ENCODE measurements at places on chromosomes 2 and 18. TPM values are rescaled to one million over a fixed set of nuclear protein-coding genes. Genes with fewer than 3 reads are reported as not detected.

DNA sequence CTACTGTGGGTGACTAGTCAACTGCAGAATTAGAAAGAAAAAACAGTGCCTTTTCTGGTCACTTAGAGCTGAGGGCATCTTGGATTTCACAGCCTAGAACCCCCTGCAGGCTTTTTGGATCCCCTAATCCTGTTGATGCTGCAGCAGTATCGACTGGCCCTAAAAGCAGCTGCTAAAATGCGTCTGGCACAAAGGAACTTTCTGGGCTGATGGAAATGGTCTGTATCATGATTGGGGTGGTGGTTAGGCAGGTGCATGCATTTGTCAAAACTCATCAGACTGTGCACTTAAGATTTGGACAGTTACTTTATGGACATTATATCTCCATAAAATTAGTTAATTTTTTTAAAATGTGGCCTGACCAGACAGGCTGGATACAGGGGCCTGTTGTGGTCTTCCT lies 149.8 kb downstream of the KLHL29 start:
- H3K4me3 ChIP-seq: no peak overlapping the region
- H3K36me3 ChIP-seq: no peaks in the 10 kb centered on the region
- no peak overlapping the region for H3K27ac ChIP-seq
- peaks cover 40% of the 10 kb centered on the region for H3K4me1 ChIP-seq
- no peak for DNase-seq

GRCh38 chr18:72102412-72102811 lies 441.7 kb downstream of the CBLN2 start:
- no peak for DNase-seq
- H3K4me1 ChIP-seq: no peaks in the 10 kb centered on the region
- H3K4me3 ChIP-seq: no peak overlapping the region
- no peaks in the 10 kb centered on the region for H3K27me3 ChIP-seq
- H3K36me3 ChIP-seq: no peaks in the 10 kb centered on the region

DNA sequence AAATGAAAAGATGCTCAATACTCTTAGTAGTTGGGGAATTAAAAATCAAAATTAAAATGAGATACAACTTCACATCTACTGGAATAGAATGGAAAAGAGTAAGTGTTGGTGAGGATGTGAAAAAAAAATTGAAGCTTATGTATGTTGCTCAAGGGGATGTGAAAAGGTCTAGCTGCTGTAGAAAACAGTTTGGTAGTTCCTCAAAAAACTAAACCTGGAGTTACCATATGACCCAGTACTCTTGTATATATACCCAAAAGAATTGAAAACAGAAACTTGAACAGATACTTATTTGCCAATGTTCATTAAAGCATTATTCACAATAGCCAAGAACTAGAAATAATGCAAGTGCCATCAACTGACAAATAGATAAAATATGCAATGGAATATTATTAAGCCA lies 208.4 kb downstream of the FIGN start:
- no peak for DNase-seq
- H3K27me3 ChIP-seq: no peaks in the 10 kb centered on the region
- no peaks in the 10 kb centered on the region for H3K36me3 ChIP-seq
- no peak overlapping the region for H3K27ac ChIP-seq
- no peak overlapping the region for H3K4me3 ChIP-seq

GRCh38 chr2:148106331-148106730 lies 85.4 kb downstream of the MBD5 start:
- no peaks in the 10 kb centered on the region for H3K27me3 ChIP-seq
- no peaks in the 10 kb centered on the region for H3K4me1 ChIP-seq
- no peaks in the 10 kb centered on the region for H3K36me3 ChIP-seq
- no peak for DNase-seq
- H3K27ac ChIP-seq: no peak overlapping the region

DNA sequence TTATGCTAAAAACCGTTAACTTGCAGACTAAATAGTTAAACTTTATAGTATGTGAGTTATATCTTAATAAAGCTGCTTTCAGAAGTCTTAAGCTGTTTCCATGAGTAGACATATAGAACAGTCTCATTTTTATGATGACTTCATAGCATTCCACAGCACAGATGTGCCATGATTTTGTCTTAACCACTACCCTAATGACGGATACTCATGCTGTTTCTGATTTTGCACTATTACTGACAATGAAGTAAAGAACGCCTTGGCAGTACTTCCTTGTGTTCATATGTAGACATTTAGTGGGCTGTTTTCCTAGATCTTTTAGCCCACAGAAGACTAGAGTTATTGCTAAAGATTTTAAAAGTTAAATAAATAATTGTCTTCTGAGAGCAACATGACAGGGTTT lies 175.6 kb upstream of the RAB6C start:
- no peak for DNase-seq
- no peaks in the 10 kb centered on the region for H3K27me3 ChIP-seq
- H3K36me3 ChIP-seq: no peaks in the 10 kb centered on the region
- H3K27ac ChIP-seq: no peak overlapping the region
- no peak overlapping the region for H3K4me3 ChIP-seq

GRCh38 chr2:171271386-171271785 lies 110.7 kb upstream of the TLK1 start:
- H3K4me1 ChIP-seq: no peaks in the 10 kb centered on the region
- no peak overlapping the region for H3K27ac ChIP-seq
- DNase-seq: no peak

GRCh38 chr2:240155048-240155744 lies 14.7 kb upstream of the OTOS start:
- no peaks in the 10 kb centered on the region for H3K4me1 ChIP-seq
- H3K36me3 ChIP-seq: no peaks in the 10 kb centered on the region
- DNase-seq: no peak
- no peak overlapping the region for H3K27ac ChIP-seq
- no peak overlapping the region for H3K4me3 ChIP-seq
- no peaks in the 10 kb centered on the region for H3K27me3 ChIP-seq

GRCh38 chr2:69644506-69644979 lies 1.0 kb upstream of the AAK1 start:
- peaks cover 57% of the 10 kb centered on the region for H3K4me1 ChIP-seq
- H3K4me3 ChIP-seq: peak overlapping the region; percentile 85

The SAG gene
- total RNA-seq: 0.22 TPM

The CYRIA gene
- total RNA-seq: 1.3 TPM

The ACMSD gene
- not detected for total RNA-seq

The MARCHF4 gene
- not detected for total RNA-seq

The TCF7L1 gene
- not detected for total RNA-seq

The CETN1 gene
- not detected for total RNA-seq
